ENCODE measurements at places on chromosomes 5 and 9. TPM values are rescaled to one million over a fixed set of nuclear protein-coding genes. Genes with fewer than 3 reads are reported as not detected.

The GADD45G gene
- 1.0 TPM for total RNA-seq

The BARHL1 gene
- total RNA-seq, result 0.11 TPM

GRCh38 chr5:164235300-164235891, 730.0 kb downstream of the MAT2B start:
- no peak overlapping the region for H3K4me3 ChIP-seq
- no peaks in the 10 kb centered on the region for H3K27me3 ChIP-seq
- peaks cover 8% of the 10 kb centered on the region for H3K4me1 ChIP-seq
- H3K27ac ChIP-seq, result no peak overlapping the region
- no peaks in the 10 kb centered on the region for H3K36me3 ChIP-seq
- DNase-seq, result no peak

GRCh38 chr5:9421884-9422283, 124.0 kb downstream of the SEMA5A start:
- peaks cover 29% of the 10 kb centered on the region for H3K4me1 ChIP-seq
- H3K27me3 ChIP-seq, result no peaks in the 10 kb centered on the region
- no peak overlapping the region for H3K4me3 ChIP-seq
- DNase-seq, result no peak
- peak overlapping the region; percentile 59 for H3K27ac ChIP-seq
